ENCODE measurements at places on chromosomes 1 and 21. TPM values are rescaled to one million over a fixed set of nuclear protein-coding genes. Genes with fewer than 3 reads are reported as not detected.

Gene DHDDS
- 42.3 TPM for total RNA-seq

Gene FAM72B
- 1.1 TPM for total RNA-seq

Gene NHLH1
- 0.24 TPM for total RNA-seq

Gene KRTAP6-2
- total RNA-seq, result not detected

Gene MATN1
- total RNA-seq, result not detected

Gene INSRR
- total RNA-seq, result not detected

Gene PTPN22
- total RNA-seq, result 6.7 TPM

Gene C4BPB
- total RNA-seq, result 0.94 TPM

Gene LEFTY1
- total RNA-seq, result 0.63 TPM

Gene LCE2A
- total RNA-seq, result not detected

DNA sequence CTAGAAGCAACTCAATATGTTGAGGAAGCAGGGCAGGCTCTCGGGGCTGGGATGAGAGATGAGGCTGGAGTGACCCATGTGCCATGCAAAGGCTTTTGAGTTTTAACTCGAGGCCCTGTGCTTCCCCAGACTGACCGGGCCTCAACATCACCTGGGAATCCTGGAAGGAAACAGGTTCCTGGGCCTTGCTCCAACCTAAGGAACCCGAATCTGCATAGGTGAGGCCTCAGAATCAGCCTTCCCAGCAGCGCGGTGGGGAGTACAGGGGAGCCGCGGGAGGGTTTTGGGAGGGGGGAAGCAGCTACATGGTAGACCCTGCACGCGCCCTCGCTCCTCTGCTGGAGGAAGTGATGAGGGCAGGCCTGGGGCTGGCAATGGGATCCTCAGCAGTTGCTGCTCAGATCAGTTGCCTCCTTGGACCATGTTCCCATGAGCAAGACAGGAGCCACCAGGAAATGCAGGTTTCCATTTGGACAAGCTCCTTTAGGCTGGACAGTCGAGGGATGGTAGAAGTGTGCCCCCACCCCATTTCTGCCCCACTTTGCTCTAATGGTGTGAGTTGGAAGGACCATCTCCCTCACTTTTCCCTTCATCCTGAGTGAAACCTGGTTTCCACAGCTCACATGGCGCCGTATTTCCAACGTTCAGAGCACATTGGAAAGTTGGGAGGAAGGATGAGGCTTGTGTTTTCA lies 4.5 kb upstream of the KIAA1614 start:
- DNase-seq, result no peak

DNA sequence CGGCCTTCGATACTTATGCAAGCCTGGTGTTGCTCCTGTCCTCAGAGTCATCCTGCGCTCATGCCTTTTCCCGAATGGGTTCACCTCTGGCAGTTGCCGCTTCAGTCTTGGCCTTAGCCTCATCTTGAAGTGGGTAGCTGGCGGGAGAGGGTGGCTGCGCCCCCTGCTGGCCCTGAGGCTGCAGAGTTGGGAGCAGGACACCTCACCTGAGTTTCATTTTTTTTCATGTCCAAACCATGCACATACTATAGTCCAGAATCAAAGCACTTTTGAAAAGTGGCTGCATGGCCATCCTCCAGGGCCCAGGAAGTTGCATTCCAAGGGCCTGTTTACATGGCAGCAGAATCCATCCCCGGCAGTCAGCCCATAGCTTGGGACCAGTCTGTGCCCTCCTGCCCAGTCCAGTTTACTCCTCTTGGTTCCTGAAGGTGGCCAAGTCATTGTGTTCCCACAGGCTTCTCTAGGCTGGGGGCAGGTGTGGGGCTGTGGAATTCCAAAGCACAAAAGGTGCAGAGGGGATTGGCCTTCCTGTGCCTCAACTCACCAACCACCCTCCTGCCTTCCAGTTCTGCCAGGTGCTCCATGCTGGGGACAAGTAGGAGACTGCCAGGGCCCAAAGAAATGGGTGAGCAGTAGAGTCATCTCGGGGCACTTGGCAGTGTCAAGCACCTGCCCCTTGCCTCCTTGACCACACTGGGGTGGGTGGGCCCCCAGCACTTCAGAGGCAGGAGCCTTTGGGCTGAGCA lies 44.0 kb downstream of the YARS1 start:
- peak; percentile 83 for DNase-seq

- DNase-seq, result peak; percentile 87
These were observed 80.6 kb upstream of the SLC44A3 start for GRCh38 chr1:94739521-94740061.

DNA sequence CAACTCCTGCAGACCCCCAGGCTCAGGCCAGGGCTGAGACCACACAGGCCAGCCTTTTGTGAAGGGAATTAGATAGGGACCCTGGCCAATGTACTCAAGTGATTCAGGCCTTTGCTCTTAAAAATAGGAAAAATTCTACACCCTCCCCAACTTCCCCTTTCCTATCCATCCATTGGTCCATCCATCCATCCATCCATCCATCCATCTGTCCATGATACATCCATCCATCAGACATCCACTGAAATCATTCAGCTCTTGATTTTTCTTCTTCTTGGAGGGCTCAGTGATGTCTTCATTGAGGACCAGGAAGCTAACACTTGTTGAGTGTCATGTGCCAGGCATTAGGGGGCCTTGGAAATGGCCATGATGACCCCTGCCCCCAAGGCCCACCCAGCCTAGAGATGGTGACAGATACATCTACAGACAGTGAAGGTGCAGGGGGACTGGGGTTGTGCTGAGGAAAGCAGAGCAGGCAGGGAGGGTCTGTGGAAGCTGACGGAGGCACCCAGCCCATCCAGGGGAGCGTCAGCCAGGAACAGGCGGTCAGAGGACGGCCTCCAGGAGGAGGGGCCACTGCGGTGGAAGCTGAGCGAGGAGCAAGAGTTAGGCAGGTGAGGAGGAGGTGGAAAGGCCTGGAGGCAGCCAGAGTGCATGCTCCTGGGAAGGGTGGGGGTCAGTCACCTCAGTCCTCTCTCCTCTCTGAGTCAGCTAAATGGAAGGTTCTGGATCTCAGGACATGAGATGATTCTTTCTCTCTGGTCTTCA lies 81.9 kb downstream of the EPHB2 start:
- DNase-seq, result no peak

DNA sequence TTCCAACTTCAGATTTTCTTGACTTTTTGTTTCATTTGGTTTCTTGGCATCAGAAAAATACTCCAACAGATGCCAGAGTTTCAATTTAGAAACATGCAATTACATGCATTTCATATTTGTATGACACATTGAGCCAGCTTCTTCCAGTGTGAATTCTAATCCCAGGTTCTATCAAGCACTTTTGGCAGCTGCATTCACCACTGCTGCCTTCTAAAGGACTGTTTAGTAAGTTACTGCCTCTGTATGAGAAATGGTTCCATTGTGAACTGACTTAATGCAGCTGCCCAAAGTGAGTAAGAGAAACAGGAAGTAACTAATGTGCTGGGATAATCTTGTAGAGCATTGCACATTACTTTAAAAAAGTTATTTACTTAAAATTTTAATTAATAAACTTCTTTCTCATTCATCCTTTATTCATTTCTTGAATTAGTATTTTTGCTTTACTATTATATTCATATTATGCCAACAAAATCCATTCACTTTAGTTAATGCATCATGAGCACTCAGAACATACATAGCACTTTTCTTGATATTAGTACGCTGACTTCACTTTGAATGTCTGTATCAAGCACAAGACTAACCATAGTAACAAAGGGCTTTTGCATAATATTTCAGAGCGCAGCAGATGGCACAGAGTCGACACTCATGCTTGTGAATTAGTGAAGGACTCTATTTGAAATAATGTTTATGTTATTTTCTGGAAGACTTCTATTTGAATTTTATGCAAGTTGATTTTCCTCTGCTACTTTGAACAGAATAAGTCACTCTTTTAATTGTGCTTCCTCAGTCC lies 9.8 kb downstream of the RGS18 start:
- no peak for DNase-seq

GRCh38 chr1:78682496-78682895 lies 32.9 kb downstream of the IFI44 start:
- DNase-seq, result no peak

GRCh38 chr1:27143401-27143800 lies 11.5 kb downstream of the SLC9A1 start:
- no peak for DNase-seq

- no peak for DNase-seq
These were observed 20.3 kb downstream of the RHBG start for GRCh38 chr1:156389311-156389710.

DNA sequence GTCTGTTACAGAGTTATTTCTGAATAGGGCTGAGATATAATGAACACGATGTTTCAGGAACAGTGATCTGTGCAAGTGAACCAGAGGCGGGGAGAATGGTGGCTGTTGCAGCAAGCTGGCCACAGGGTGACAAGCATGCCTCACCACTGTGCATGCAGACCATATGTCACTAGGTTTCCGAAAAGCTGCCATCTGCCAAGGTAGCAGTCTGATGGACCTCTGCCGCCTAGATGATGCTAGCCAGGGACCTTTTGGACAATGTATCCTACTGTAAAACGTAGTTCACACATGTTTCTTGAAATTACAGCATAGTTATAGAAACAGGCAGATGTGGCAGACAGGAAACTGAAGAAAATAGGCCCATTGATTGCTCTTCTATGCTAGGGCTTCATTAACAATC lies 204.2 kb upstream of the RRP15 start:
- DNase-seq, result no peak

GRCh38 chr1:12047120-12047876 lies 15.8 kb upstream of the TNFRSF8 start:
- DNase-seq, result no peak

- no peak for DNase-seq
These were observed 256.1 kb upstream of the PTBP2 start for GRCh38 chr1:96465441-96465840.

DNA sequence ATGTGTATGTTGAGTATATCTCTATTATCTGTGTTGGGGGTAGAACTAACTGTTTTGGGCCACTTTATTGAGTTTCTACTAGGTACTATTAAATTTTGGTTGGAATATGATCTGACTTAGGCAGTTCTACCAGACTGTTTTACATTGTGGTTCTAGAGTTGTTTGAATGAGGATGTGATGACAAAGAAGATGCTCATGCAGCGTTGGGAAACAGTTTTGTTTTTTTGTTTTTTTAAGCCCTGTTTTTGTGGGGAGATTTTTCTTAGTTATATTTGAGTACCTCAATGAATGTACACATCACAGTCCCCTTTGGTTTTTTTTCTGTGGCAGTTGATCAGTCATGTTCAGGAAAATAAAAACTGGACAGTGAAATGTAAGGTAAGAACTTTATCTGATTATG lies 40.1 kb downstream of the TMED5 start:
- DNase-seq, result no peak

DNA sequence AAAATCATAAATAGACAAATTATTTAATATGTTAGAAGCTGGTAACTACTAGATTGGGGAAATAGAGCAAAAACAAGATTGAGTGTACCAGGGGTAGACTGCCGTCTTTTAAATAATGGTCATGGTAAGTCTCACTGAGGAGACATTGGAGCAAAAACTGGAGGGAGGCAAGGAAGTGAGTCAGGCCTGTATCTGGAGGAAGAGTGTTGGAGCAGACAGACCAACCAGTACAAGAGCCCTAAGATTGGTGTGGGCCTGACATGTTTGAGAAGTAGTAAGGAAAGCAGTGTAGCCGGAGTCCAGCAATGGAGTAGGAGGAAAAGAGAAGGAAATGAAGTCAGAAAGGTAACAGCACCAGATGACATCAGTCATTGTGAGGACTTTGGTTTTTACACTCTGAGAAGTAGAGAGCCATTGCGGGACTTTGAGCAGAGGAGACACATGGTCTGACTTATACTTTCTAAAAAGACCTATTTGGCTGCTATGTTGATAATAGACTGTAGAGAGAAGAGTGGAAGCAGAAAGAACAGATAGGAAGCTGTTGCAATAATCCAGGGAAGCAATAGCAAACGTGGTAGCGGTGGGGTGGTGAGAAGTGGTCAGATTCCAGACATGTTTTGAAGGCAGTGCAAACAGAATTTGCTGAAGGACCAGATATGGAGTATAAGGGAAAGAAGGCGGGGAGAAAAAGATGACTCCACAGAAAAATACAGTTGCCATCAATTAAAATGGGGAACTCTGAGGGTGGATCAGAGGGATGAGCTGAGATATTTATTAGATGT lies 44.7 kb upstream of the GJA5 start:
- DNase-seq, result no peak

DNA sequence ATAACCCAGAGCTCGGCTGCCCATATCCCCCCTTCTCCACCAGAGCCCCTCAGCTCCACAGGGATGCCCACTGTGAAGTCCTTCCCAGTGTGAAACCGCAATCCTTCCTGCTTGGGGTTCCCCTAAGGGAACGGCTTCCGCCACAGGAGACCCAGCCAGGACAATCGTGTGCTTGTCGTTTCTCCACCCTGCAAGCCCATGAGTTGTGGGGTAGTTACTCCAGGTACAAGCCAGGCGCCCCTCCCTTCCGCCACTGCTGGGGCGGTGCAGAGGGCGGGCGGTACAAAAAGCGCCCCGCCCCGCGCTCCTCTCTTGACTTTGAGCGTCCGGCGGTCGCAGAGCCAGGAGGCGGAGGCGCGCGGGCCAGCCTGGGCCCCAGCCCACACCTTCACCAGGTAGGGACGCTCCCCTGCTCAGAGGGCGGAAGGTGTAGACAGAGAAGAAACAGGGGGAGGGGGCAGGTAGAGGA lies at the start of gene TINAGL1:
Gene TINAGL1, plus strand, starts transcription at position 315 of the 469 bp plus-strand sequence. CDS start 634 bp downstream, outside the sequence.
- no peak for DNase-seq

GRCh38 chr1:64941461-64942117 lies 24.8 kb downstream of the JAK1 start:
- DNase-seq, result no peak

- no peak for DNase-seq
These were observed 6.1 kb downstream of the MTOR start for GRCh38 chr1:11256299-11256698.

DNA sequence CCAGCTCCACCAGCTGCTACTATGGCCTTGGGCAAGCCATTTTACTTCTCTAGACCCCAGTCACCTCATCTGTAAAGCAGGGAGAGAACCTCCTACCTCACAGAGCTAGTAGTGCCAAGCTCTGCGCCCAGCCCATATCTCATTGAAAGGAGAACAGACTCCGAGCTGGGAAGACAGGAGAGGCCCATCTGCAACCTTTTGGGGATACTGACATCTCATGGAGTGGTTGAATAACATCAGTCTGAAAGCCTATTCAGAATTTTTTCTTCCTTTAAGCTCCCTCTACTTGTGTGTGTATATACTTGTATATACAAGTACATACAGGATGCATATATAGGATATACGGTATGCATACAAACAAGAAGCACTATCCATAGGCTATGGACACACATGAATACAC lies 279.5 kb upstream of the POU3F1 start:
- no peak for DNase-seq

GRCh38 chr1:31127266-31127665 lies 61.7 kb upstream of the PUM1 start:
- no peak for DNase-seq

Data from aorta (tissue), 5 donors.